ENCODE measurements at places on chromosomes 16 and 17.

GRCh38 chr16:17989255-17989654 lies 347.3 kb downstream of the NPIPA8 start:
- no peak for DNase-seq

DNA sequence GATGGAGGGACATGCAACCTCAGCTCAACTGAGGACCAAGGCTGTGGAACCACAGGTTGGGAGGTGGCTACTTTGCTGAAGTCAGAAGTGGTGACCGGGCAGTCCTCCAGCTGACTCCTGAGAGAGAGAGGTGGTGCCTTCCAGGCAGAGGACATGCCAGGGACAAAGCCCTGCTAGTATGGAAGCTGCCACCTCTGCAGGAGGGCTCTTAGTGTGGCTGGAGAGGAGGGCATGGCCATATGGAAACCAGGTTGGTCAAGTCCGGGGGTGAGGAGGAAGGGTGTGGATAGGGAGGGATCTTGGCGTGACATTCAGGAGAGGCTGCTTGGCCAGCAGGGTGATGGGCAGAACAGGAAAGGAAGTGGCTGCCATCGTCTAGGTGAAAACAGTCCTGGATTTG lies 5.7 kb downstream of the C16orf86 start:
- no peak for DNase-seq

DNA sequence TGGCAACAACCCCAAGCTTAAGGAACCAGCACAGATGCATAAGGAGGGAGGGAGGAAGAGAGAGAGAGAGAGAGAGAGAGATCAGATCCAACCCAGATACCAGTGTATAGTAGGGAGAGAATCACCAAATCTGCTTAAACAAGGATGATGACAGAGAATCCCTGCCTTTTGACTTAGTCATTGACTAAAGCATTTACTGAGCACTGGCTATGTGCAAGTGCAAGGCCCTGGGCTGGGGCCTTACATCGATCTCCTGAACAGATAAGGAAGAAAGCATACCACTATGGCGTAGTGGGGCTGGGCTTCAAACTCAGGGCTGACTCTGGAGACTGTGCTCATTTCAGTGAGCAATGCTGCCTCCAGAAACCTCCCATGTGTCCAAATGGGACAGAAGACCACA lies 15.8 kb downstream of the TSNAXIP1 start:
- DNase-seq: no peak

- no peak for DNase-seq
Measured at GRCh38 chr17:45743626-45744326, 40.3 kb upstream of the CRHR1 start.

GRCh38 chr17:81871387-81872230 lies 472 bp upstream of the ARHGDIA start:
- DNase-seq: peak; percentile 94

DNA sequence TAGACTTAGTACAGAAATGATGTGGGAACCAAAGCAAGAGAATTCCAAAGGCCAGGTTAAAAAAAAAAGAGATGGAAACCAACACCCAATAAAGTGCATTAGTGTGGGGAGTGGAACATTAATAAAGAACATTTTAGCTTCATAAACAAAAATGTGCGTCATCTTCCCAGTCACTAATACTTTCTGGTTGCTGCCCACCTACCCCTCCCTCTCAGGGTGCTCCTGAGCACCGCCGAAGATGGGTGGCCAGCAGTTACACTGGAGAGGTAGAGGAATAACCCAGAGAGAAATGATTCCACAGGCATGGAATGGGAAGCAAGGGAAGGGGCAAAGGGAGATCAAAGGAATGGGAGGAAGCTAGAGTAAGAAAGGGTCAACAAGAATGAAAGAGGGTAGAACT lies 6.0 kb upstream of the CHD3 start:
- DNase-seq: no peak

DNA sequence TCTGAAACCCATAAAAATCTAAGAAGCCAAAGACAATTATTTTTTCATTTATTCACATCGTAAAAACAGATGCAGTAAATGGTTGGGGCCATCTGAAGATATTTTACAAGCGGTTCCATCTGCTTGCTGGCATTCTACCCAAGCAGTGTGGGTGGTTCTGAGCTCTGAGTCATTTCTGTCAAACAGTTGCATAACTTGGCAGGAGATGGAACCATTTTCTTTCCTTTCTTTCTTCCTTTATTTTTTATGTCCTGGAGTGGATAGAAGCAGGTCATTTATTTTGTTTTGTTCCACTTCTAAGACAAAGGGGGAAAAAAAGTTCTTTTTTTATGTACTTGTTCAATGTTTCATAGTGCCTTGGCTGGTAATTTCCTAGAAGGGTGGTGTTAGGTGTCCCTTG lies 1151.9 kb upstream of the GOT2 start:
- peak; percentile 84 for DNase-seq

DNA sequence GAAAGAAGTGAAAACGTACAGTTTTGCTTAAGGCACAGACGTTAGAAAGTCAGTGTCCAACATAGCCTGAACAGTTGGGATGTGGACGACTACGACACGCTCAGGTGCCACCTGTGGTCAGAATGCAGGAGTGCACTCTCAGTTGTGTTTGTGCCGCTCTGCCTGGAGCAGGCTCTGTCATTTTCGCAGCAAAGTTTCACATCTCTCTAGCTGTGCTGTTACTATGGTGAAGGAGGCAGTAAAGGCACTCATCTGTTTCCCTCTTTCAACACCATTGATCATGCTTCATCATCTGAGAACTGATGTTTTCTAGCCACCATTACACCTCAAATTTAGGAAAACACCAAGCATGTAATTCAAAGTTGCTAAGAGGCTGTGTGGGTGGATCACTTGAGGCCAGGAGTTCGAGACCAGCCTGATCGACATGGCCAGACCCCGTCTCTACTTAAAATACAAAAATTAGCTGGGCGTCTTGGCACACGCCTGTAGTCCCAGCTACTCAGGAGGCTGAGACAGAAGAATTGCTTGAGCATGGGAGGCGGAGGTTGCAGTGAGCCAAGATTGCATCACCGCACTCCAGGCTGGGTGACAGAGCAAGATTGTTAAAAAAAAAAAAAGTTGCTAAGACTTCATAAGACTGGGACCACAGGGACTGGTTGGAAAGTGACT lies 44.9 kb upstream of the DNAJA2 start:
- DNase-seq: no peak

GRCh38 chr16:22054847-22055590 lies 37.3 kb upstream of the VWA3A start:
- no peak for DNase-seq

DNA sequence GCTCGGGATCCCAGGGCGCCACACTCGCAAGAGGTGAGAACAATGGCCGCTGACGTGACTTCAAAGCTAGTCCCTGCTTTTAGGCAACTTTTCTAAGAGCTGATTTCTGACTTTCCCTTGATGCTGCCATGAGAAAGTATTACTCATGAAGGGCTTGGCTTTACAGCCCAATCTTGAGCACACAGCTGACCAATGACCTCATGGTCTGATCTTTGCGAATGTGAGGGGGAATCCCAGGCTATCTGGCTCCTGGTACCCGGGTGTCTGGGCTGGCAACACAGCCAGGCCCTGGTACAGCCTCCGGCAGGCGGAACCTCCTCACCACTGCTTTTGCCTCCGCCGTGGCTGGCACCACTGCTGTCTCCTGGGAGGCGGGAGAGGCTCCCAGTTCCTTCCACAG lies 17.5 kb downstream of the NDUFAF8 start:
- no peak for DNase-seq

DNA sequence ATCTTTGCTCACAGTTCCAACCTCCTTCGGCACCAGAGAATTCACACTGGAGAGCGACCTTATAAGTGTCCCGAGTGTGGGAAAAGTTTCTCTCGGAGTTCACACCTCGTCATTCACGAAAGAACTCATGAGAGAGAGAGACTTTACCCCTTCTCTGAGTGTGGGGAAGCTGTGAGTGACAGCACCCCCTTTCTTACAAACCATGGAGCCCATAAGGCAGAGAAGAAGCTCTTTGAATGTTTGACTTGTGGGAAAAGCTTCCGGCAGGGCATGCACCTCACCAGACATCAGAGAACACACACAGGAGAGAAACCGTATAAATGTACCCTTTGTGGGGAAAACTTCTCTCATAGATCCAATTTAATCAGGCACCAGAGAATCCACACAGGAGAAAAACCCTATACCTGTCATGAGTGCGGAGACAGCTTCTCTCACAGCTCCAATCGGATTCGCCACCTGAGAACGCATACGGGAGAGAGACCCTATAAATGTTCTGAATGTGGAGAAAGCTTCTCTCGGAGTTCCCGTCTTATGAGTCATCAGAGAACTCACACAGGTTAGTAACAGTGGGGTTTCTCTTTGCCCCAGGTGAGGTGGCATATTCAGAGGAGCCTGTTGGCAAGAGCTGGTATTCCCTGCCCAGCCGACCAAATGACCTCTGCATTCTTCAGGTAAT lies 6.8 kb downstream of the ZNF263 start:
- no peak for DNase-seq

GRCh38 chr17:66169839-66170238 lies 22.1 kb downstream of the CEP112 start:
- no peak for DNase-seq

GRCh38 chr17:64534187-64534586 lies 27.4 kb downstream of the CEP95 start:
- DNase-seq: no peak

DNA sequence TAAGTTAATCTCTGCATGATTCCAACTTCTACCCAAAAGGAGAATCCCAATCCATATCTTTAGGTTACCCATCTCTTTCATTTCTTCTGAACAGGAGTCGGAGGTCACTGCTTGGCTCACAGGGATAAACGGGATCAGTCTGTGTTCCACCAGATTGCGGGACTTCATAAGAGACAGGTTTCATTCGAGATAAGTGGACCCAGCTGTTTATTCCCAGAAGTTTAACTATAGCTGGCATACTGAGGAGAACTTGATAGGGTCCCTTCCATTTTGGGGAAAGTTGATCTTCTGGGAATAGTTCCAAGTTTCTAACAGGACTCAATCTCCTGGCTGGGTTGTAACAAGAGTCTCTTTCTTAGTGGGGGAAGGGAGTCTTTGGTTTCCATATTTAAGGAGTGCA lies 45.4 kb upstream of the ARL4D start:
- no peak for DNase-seq

GRCh38 chr16:1184156-1184868 lies 31.4 kb downstream of the CACNA1H start:
- DNase-seq: no peak

DNA sequence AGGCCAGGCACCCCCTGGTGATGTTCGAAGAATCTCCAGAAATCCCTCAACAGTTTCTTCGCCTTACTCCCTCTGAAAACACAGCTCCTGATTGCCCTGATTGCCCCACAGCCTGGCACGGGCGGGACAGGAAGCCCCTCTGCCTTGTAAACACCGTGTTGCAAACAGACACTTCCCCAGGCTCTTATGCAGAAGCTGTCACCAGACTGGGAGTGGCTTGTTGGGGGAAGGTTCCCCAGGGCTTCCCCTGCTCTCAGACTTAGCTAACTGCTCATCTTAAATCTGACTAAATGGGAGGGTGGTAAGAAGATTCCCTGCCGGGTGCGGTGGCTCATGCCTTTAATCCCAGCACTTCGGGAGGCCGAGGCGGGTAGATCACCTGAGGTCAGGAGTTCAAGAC lies 11.2 kb downstream of the PIK3R5 start:
- peak; percentile 26 for DNase-seq

- DNase-seq: no peak
Measured at GRCh38 chr17:79799538-79800324, 2.9 kb upstream of the CBX8 start.

- no peak for DNase-seq
Measured at GRCh38 chr16:17515421-17516210, 44.9 kb upstream of the XYLT1 start.

- DNase-seq: no peak
Measured at GRCh38 chr17:51508048-51508447, 247.7 kb downstream of the UTP18 start.

DNA sequence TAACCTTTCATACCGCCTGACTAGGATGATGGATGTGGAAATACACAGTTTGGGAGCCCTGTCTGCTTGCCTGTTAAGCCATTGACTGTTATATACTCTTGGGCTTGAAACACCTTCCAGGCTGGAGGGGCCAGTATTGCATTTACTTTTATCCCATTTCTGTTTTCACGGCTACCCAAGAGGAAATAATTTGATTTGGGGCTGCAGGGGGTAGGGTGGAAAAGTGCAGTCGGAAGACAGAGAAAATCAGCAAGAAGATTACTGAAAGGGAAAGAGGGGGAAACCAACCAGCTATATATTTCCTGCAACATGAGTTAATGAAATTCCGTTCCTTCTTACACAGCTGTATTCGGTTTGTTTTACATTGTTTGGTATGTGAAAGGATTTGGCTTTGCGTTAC lies 202.5 kb downstream of the CDH13 start:
- no peak for DNase-seq

DNA sequence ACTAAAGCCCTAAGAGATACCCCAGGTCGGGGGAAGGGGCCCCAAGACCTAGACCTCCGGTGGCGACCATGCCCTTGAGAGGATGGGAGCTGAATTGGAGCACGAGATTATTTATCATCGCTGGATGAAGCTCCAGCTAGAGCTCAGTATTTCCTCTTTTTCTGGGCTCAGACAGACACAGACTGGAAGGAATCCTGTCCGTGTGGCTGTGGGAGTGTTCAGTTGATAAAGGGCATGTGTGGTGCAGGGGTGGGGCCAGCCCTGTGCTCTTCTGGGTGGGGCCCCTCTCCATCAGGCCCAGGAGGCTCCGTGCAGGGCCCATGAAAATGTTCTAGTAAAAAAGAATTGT lies 6.3 kb upstream of the CBX4 start:
- DNase-seq: no peak

DNA sequence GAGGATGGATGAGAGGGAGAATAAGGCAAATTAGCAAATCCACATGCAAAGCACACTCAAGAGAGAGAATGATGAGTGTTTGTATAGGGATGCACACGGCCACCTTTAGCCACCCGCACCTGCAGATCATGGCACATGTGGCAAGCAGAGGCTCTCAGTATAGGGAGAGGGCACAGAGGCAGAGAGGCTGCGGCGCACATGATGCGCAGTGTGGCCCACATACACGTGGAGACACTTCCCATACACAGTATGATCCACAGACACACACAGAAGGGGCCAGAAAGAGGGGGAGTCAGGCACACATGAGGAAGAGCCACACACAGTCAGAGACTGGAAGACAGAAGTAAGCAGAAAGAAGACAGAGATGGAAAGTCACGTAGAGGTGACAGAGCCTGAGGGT lies 6.5 kb upstream of the CHD3 start:
- no peak for DNase-seq

GRCh38 chr16:23510164-23510914 lies at the start of gene GGA2:
TSS of gene GGA2 (minus strand) at chr16:23510494. CDS start at chr16:23510411, 83 bp downstream.
- DNase-seq: peak; percentile 89

- no peak for DNase-seq
Measured at GRCh38 chr17:49548051-49548505, 27.6 kb upstream of the NXPH3 start.
